ENCODE measurements at places on chromosomes 2 and 18.

GRCh38 chr2:234496055-234496834 lies 636 bp downstream of the ARL4C start:
- peak; percentile 72 for DNase-seq

- DNase-seq, result no peak
Measured at GRCh38 chr2:212726403-212726802, 187.8 kb upstream of the ERBB4 start.

DNA sequence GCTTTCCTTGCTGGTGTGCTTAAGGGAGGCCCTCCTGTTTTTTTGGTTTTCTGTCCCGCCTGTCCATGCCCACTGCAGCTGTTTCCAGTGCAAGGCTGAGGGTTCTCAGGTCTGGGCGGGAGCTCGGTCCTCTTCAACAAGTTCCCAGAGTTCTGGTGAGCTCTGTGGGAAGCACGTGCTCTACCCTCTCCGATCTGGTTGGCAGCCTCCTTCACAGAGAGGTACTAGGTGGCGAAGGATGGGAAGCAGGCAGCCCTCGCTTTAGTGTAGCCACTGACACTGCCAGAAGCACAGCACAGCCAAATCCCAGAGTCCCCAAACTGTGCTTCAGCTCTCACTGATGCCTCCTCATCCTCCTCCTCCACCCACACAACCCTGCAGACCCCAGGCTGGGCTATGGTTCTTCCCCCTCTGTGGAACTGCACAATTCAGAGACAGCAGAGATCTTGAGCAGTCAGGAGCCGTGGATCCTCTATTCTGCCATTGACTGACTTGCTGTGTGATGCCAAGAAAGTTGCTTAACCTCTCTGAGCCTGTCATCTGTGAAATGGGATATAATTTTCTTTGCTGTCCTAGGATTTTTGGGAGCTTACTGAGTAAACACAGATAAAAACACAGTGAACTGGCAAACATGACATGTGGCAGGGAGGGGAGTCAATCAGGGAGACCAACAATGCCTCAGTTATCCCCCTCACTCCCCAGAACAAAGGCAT lies 157.3 kb downstream of the MSH2 start:
- no peak for DNase-seq

DNA sequence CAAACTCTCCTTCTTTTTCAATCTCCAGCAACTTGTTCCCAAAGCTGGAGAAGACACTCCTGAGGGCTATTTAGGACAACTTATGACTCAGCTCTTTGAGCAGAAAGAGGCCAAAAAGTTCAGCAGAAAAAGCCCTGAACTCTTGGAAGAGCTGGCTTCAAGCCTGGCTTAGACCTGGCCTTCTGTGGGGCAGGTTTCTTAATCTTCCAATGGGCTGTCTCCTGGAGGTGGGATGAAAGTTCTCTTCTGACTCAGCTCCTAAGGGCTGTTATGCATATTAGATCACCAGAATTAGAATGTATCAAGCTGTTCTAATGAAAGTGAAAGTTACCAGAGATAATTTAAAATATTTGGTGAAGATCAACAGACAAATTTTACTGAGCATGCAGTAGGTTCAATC lies 129.4 kb downstream of the RAD51AP2 start:
- DNase-seq, result no peak

Measured in suppressor macrophage (primary cell).